ENCODE measurements at places on chromosomes 6 and 20.

DNA sequence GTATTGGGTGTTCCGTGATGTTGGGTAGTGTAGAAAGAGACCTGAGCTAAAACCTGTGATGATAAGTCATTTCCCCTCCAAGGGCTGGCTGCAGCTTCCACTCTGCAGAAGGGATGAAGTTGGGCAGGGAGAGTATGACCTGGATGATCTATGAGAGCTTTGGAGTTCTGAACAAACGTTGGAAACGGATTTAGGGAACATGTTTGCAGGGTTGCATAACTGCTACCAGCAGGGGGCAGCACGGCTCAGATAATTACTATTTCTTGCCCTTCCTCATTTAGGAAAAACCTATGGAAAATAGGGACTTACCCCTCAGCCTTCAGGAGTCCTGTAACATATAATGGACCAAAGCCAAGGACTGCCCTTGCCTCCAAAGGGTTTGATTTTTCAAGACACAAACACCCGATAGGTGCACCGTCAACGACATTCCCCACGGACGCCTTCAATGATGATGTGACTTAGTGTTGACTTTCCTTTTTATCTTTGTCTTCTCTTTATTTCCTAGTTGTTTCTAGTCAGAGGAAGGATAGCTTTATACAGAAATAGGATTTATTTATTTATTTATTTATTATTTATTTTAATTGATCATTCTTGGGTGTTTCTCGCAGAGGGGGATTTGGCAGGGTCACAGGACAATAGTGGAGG lies 164.9 kb upstream of the SASH1 start:
- no peak for DNase-seq

DNA sequence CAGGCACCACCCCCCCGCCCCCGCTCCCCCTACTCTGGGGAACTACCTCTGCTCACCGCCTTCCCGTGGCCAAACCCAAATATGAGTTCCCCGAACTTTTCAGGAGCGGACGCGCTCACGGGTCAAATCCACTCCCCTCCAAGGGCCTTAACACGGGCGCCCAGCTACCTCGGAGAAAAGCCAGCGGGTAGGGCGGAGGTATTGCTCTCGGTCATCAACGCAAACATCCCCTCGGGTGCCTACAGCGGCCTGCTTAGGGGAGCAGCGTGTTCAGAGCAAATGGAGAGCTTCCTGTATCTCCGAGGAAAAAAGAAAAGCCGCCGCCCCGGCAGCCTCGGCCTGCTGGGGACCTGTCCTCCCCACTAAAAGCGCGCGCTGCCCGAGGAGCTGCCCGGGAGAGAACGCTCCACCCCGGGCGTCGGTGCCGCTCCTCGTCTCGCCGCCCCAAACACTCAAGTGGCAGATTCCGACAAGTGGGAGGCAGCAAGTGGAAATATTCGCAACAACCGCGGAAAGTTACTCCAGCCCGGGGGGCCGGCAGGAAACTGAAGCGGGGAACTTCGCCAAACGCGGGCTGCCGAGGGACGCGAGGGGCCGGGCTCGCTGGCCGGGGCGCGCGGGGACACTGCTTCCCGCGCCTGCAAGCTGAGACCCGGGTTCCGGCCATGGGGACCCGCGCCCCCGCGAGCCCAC lies 699 bp downstream of the PTPRT start:
- DNase-seq, result no peak

GRCh38 chr6:145529582-145529981 lies 205.7 kb downstream of the EPM2A start:
- no peak for DNase-seq

DNA sequence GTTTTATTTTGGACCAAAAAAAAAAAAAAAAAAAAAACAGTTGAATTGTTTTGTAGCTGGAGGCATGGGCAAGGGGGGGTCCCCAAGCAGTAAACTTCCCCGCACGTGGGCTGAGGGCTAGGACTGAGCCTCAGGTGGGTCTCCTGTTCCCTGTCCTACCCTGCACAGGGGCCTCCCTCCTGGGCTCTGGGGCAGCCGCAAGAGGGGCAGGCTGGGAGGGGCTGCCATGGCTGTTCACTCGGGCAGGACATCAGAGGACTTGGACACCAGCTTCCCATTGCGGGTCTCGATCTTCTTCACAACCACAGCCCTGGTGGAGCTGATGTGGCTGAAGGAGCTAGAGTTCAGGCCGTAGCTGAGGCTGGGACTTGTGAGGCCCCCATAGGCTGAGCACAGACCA lies 21.1 kb downstream of the SGK1 start:
- no peak for DNase-seq
